ENCODE measurements at places on chromosomes 4 and X. TPM values are rescaled to one million over a fixed set of nuclear protein-coding genes. Genes with fewer than 3 reads are reported as not detected.

The C4orf36 gene
- total RNA-seq = not detected

The SLC4A4 gene
- 0.81 TPM for total RNA-seq

The CHM gene
- total RNA-seq = 11.2 TPM

The MAGEA3 gene
- not detected for total RNA-seq

The CRLF2 gene
- 0.26 TPM for total RNA-seq

The CXCL1 gene
- total RNA-seq = not detected

The SPOCK3 gene
- not detected for total RNA-seq

The NAA11 gene
- not detected for total RNA-seq

The UBL4A gene
- 30.6 TPM for total RNA-seq

The SMR3B gene
- total RNA-seq = not detected

GRCh38 chr4:142607976-142608375 lies 238.1 kb downstream of the INPP4B start:
- H3K4me1 ChIP-seq = no peaks in the 10 kb centered on the region
- H3K27ac ChIP-seq = no peak overlapping the region
- no peak overlapping the region for H3K4me3 ChIP-seq
- H3K36me3 ChIP-seq = peaks cover 6% of the 10 kb centered on the region
- no peaks in the 10 kb centered on the region for H3K27me3 ChIP-seq
- no peak for DNase-seq

- no peaks in the 10 kb centered on the region for H3K36me3 ChIP-seq
- no peaks in the 10 kb centered on the region for H3K4me1 ChIP-seq
- H3K4me3 ChIP-seq = no peak overlapping the region
These were observed 824.8 kb upstream of the GALNTL6 start for GRCh38 chr4:170988446-170988845.

DNA sequence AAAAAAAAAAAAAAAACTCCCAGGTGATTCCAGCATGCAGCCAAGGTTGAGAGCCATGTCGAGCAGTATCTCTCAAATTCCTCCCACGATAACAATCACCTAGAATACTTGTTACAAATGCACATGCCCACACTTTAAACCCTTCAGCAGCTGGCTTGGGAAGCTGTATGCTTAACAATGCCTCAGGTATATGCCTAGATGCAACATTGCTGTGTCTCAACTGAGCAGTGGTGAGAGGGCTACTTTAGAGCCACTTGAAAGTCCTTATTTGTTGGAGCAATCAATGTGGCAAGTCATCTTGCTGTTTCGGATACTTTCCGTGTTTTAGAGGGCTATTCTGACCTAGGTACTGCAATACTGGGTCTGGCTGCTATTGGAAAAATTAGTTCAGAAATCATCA lies 487.4 kb downstream of the INPP4B start:
- DNase-seq = no peak
- H3K36me3 ChIP-seq = peaks cover 6% of the 10 kb centered on the region
- peak overlapping the region; percentile 3 for H3K4me3 ChIP-seq
- H3K27me3 ChIP-seq = no peaks in the 10 kb centered on the region

- H3K27me3 ChIP-seq = no peaks in the 10 kb centered on the region
- no peak overlapping the region for H3K4me3 ChIP-seq
- peaks cover 4% of the 10 kb centered on the region for H3K36me3 ChIP-seq
- no peak for DNase-seq
These were observed 51.4 kb downstream of the ENOX2 start for GRCh38 chrX:130851569-130851968.

GRCh38 chr4:20890761-20891160 lies 190.5 kb downstream of the PACRGL start:
- H3K27ac ChIP-seq = no peak overlapping the region
- H3K27me3 ChIP-seq = no peaks in the 10 kb centered on the region
- no peaks in the 10 kb centered on the region for H3K4me1 ChIP-seq
- no peak overlapping the region for H3K4me3 ChIP-seq
- no peak for DNase-seq

- H3K27ac ChIP-seq = peak overlapping the region; percentile 91
- H3K4me1 ChIP-seq = peaks cover 31% of the 10 kb centered on the region
- H3K36me3 ChIP-seq = peaks cover 7% of the 10 kb centered on the region
- H3K27me3 ChIP-seq = no peaks in the 10 kb centered on the region
- DNase-seq = no peak
These were observed 31.0 kb downstream of the NSG1 start for GRCh38 chr4:4417886-4418285.

- no peak overlapping the region for H3K27ac ChIP-seq
- peaks cover 21% of the 10 kb centered on the region for H3K4me1 ChIP-seq
- no peaks in the 10 kb centered on the region for H3K27me3 ChIP-seq
- H3K4me3 ChIP-seq = no peak overlapping the region
- no peak for DNase-seq
These were observed 61.7 kb downstream of the TMA16 start for GRCh38 chr4:163556177-163556576.

DNA sequence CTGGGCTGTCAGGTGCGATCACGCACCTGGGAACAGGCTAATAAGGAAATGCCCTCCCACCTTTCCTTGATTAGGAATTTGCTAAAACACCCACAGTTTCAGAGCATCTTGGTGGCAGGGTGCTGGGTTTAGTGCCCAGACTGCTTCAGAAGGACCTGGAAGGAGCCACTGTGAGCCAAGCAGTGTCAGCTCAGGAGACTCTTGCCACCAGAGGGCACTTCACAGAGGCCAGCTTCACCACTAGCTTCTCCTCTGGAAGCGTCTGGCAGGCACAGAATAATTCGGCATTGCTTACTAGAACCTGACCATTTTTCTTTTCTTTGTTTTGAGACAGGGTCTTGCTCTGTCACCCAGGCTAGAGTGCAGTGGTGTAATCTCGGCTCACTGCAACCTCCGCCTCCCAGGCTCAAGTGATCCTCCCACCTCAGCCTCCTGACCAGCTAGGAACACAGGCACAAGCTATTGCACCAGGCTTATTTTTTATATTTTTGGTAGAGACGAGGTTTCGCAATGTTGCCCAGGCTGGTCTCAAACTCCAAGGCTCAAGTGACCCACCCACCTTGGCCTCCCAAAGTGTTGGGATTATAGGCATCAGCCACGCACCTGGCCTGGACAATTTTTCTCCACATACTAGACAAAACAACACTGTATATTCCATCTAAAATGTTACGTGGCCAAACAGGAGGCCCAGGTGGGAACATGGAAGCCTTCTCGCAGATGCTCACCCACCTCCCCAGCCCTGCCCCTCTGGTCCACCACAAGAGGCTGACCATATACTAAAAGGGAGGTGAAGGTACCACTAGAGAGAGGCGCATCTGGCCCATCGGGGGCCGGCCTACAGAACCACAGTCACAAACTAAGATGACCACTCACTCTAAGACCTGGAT lies 14.1 kb downstream of the NOP14 start:
- no peak overlapping the region for H3K27ac ChIP-seq
- peaks cover 18% of the 10 kb centered on the region for H3K36me3 ChIP-seq
- H3K27me3 ChIP-seq = no peaks in the 10 kb centered on the region
- no peak for DNase-seq

DNA sequence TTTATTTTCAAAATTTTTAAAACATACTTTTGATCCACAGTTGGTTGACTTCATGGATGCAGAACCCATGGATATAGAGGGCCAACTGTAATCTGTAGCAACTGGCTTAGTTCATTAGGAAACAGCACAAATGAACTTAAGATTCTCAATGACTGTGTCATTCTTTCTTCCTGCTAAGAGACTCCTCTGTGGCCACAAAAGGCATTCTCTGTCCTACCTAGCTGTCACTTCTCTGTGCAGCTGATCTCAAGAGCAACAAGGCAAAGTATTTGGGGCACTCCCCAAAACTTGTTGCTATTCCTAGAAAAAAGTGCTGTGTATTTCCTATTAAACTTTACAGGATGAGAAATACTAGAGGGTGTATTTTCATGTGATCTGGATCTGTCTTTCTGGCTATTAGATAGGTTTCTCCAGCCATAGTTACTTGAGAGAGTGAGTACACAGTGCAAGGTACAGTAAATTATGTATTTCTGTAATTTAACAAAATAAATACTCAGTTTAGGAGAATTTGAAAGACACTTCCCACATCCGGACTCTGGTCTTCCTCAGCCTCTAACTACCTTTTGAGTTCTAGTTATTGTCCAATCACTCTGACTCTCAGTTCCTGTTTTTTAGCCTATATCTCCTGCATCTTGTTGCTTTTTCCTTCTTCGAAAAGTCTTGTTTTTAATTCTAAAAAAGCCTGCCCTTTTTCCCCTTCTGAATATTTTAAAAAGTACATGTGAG lies 21.8 kb downstream of the TLR2 start:
- peak overlapping the region; percentile 56 for H3K4me3 ChIP-seq
- peaks cover 2% of the 10 kb centered on the region for H3K36me3 ChIP-seq
- H3K27ac ChIP-seq = peak overlapping the region; percentile 81
- no peak for DNase-seq

DNA sequence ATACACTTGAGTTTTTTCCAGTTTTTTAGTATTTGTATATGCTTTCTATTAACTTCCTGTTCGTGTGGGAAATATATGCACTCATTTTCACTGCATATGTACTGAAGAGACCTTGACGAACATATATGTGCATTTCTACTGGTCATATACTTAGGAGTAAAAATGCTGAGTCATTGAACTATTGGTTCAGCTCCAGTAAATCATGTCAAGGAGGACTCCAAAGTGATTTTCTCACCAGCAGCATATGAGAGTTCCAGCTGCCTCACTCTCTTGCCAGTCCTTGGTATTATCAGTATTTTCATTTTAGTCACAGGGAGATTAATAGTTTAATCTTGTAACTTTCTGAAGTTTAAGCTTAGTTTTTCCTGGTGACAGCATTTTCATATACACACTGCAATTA lies 2750.2 kb downstream of the ARAP2 start:
- no peaks in the 10 kb centered on the region for H3K27me3 ChIP-seq
- no peak overlapping the region for H3K27ac ChIP-seq
- DNase-seq = no peak
- no peaks in the 10 kb centered on the region for H3K36me3 ChIP-seq

GRCh38 chr4:64774626-64775025 lies 365.4 kb upstream of the TECRL start:
- no peaks in the 10 kb centered on the region for H3K27me3 ChIP-seq
- H3K4me3 ChIP-seq = no peak overlapping the region
- no peaks in the 10 kb centered on the region for H3K36me3 ChIP-seq
- DNase-seq = no peak

DNA sequence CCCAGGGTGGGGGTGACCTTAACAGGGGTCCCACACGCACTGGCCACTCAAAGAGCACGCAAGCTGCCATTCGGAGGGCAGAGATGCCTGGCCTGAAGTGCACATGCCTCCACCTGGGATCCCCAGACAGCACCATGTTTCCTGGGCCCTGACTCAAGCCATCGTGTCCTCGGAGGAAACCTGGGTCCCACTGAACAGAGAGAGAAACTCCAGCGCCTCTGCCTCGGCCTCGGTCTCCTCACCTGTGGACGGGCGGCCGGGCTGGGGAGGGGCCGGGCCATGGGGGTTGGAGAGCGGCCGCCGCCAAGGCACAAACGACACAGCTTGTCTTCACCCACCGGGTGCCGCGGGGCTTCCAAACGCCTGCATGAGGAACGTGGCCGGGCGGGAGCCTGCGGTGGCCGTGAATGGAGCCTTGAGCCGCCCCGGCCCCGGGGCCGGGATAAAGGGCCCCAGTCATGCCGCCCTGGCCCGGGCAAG lies 30.0 kb upstream of the FGFR3 start:
- no peak overlapping the region for H3K4me3 ChIP-seq
- DNase-seq = no peak
- H3K27me3 ChIP-seq = peaks cover 15% of the 10 kb centered on the region
- H3K36me3 ChIP-seq = no peaks in the 10 kb centered on the region
- H3K27ac ChIP-seq = no peak overlapping the region

DNA sequence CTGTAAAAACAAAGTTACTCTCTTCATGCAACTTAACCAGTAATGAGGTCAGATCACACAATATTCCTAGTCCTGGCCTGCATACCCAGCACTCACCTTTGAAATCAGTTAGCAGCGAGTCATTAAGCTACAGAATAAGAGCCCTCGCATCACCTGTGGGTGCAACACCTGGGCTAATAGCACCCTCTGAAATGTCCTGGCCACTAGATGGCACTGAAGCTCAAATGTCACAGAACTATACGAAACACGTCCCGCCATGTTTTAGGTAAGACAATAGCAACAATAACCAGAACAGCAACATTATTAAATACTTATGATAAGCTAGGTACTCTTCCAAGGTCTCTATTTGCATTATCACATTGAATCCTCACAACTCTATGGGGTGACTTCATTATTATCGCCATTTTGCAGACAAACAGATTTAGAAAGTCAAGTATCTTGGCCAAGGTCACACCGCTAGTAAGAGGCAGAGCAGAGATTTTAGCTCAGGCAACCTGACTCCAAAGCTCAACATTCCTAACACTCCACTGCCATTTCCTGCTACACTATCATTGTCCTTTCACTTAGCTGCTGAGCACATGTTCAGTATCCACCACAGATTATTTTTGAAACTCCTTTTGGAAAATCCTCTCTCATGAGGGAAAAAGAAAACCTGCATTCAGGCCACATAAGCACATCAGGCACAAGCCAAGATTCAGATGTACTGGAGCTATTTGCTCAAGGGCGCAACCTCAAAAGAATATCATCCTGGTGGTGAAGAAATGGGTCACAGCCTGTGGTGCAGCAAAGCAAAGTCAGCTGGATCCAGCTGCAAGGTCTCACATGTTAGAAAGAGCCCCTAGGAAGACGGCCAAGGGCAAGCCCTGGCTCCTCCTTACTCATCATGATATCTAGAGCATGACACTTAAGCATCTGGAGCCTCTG lies 59.5 kb upstream of the KDR start:
- H3K36me3 ChIP-seq = no peaks in the 10 kb centered on the region
- H3K27ac ChIP-seq = no peak overlapping the region
- H3K4me1 ChIP-seq = peaks cover 2% of the 10 kb centered on the region
- no peak overlapping the region for H3K4me3 ChIP-seq

Data from T-helper 17 cell (primary cell).